ENCODE measurements at places on chromosomes 5 and 9.

GRCh38 chr9:88746029-88746742 is 211.2 kb downstream of the NXNL2 start:
- DNase-seq, result no peak

DNA sequence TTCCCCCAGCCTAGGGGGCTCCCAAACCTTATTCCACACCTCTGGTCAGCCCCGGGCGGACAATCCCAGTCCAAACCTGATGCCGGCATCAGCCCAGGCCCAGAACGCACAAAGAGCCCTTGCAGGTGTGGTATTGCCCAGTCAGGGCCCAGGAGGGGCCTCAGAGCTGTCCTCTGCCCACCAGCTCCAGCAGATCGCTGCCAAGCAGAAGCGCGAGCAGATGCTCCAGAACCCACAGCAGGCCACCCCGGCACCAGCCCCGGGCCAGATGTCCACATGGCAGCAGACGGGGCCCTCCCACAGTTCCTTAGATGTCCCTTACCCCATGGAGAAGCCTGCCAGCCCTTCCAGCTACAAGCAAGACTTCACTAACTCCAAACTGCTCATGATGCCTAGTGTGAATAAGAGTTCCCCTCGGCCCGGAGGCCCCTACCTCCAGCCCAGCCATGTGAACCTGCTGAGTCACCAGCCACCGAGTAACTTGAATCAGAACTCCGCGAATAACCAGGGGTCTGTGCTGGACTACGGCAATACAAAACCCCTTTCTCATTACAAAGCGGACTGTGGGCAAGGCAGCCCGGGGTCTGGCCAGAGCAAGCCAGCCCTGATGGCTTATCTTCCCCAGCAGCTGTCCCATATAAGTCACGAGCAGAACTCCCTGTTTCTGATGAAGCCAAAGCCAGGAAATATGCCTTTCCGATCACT is 27.6 kb upstream of the LTC4S start:
- DNase-seq, result no peak

DNA sequence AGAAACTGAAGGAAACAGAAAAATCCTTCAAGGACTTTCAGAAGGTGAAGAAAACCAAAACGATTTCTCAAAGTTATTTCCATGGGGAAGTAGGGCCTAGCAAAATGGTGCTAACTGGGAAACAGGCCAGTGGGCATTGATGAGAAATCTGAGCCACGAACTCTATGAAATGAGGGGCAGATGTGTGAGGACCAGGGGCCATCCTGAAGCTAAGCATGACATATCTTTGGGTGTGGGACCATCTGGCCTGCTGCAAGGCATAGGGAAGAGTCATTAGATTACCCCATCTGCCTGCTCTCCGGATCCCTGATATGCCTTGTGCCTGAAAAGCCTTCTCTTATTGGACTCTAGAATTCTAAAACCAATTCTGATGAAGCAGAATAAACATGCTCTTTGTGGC is 143.8 kb downstream of the PALM2AKAP2 start:
- DNase-seq, result no peak

- DNase-seq, result no peak
Observed at GRCh38 chr9:135722365-135722764, 20.4 kb downstream of the KCNT1 start.

DNA sequence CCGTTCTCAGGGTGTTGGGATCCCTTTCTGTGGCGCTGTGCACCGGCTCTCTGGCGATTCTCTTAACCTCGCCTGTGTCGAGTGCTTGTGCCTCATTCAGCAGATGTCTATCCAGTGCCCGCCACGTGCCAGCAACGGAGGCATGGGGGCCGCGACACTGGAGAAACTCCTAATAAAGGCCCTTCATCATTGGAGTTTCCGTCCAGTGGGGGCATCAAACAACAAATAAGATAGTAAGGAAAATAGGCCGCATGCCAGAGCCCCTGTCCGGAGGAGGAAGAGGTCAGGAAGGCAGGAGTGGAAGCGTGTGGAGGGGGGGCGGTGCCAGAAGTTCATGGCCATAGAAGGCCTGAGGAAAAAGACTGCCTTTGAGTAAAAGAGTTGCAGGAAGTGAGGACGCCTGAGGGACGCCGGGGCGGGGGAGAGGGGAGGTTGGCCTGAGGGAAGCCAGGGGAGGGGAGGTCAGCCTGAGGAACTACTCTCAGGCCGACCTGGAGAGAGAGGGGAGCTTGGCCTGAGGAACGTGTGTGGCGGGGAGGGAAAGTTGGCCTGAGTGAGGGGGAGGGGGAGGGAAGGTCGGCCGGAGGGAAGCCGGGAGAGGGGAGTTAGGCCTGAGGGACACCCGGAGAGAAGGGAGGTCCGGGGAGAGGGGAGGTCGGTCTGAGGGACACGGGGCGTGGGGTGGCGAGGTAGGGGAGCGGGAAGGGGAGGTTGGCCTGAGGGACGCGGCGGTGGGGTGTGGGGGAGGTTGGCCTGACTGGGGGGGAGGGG is 82.2 kb downstream of the CACNA1B start:
- DNase-seq, result no peak

GRCh38 chr9:128203707-128204551 is 750 bp downstream of the DNM1 start:
- DNase-seq, result no peak

DNA sequence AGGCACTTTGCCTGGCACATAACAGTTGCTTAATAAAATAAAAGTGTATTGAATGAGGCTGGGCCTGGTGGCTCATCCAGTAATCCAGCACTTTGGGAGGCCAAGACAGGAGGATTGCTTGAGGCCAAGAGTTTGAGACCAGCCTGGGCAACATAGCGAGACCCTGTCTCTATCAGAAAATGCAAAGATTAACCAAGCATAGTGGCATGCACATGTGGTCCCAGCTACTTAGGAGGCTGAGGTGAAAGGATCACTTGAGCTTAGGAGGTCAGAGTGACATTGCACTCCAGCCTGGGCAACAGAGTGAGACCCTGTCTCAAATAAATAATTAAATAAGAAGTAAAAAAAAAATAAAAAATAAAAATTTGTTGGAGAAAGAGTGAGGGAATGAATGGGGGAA is 21.2 kb downstream of the TNFAIP8 start:
- no peak for DNase-seq

DNA sequence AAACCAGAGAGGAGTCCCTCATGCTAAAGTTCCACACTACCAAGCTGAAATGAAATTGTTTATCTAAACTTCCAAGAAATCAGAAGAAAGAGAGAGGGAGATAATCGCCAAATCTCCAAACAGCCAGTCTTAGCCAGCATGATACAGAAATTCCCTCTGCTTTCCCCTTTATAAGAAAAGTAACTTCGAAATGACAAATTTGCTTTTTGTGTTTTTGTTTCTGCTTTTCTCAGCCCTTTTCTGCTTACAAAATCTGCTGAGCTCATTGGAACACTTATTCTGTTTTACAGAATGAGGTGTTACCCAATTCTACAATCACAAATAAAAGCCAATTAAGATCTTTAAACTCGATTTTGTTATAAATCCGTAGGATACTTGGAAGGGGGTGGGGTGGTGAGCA is 72.9 kb downstream of the SFXN1 start:
- DNase-seq, result no peak

DNA sequence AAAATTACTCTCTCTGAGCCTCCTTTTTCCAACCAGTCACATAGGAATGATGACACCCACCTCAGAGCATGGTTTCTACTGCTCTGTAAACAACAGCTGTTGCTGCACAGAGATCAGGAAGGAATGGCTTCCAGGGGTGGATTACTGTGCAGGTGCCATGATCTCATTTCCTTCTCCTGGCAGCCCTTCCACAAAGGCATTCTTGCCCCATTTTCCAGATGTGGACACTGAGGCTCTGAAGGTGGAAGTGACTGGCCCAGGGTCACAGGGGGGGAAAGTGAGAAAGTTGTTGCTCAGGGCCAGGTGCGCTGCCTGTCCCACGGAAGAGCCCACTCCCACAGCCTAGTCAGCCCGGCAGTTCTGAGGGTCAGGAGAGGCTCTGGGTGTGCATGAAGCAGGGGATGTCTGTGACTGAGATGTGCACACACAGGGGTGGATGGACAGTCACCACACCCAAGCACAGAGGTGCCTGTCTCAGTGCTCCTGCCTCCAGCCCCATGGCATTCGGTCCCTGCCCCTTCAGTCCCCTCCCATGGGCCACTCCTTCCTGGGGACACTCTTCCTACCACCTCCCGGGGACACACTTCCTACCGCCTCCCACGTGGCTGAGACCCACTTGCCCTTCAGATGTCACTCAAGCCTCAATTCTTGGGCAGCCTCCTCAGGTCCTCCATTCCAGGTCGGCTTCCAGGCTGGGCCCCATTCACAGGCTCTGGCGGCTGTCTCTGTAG is 17.0 kb downstream of the FGFR4 start:
- DNase-seq, result no peak

- no peak for DNase-seq
Observed at GRCh38 chr9:124593651-124594058, 86.5 kb upstream of the NR5A1 start.

DNA sequence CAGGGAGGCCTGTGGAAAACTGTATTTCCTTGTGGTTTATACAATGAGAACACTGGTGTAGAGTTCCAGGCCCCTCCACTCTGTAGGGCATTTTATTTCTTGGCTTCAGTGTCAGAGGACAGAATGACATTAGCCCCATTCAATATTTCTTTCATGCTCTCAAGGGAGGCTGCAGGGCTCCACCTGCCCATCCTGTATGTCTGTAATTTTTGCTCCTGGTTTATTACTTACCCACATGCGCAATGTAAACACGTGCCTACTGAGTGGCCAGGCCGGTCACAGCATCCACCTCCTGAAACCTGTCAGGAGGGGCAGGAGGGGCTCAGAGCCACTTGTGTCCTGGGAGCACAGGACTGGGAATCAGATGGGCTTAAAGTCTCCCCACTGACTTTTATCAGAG is 82.4 kb downstream of the GADD45G start:
- no peak for DNase-seq

DNA sequence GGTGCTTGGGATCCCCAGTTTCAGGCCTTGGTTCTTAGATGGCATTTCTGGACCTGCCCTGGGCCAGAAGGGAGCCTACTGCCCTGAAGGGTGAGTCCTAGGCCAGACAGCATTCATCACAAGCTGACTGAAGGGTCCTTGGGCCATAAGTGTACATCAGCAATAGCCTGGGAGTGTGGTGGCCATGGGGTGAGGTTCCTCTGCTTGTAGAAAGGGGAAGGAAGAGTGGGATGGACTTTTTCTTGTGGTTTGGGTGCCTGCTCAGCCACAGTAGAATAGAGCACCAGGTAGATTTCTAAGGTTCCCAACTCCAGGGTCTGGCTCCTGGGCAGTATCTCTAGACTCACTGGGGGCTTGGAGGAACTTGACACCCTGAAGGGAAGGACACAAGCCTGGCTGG is 95.2 kb upstream of the PHF24 start:
- DNase-seq, result no peak

GRCh38 chr9:127930231-127931091 is at the start of gene PIP5KL1:
PIP5KL1 (minus strand) TSS chr9:127930777; CDS start chr9:127930752, 25 bp downstream.
- peak; percentile 67 for DNase-seq

DNA sequence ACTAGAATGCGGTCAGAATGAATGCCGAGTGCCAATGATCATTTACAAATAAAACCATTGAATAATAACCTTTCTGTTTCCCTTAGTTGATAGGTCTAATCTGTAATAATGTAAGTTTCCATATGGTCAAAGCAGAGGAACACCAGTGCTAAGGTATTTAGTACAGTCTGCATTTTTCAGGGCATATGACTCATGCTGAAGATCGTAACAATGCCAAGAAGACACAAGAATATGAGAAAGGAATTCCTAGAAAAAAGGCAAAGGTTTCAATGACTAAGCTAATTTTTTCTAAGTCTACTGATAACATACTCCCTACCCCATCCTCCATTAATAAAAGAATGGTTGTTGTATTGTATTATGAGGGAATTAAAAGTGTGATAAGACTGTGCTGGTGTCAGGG is 2.8 kb downstream of the OR1L8 start:
- DNase-seq, result no peak

- DNase-seq, result no peak
Observed at GRCh38 chr5:132210944-132211343, 16.7 kb downstream of the P4HA2 start.

DNA sequence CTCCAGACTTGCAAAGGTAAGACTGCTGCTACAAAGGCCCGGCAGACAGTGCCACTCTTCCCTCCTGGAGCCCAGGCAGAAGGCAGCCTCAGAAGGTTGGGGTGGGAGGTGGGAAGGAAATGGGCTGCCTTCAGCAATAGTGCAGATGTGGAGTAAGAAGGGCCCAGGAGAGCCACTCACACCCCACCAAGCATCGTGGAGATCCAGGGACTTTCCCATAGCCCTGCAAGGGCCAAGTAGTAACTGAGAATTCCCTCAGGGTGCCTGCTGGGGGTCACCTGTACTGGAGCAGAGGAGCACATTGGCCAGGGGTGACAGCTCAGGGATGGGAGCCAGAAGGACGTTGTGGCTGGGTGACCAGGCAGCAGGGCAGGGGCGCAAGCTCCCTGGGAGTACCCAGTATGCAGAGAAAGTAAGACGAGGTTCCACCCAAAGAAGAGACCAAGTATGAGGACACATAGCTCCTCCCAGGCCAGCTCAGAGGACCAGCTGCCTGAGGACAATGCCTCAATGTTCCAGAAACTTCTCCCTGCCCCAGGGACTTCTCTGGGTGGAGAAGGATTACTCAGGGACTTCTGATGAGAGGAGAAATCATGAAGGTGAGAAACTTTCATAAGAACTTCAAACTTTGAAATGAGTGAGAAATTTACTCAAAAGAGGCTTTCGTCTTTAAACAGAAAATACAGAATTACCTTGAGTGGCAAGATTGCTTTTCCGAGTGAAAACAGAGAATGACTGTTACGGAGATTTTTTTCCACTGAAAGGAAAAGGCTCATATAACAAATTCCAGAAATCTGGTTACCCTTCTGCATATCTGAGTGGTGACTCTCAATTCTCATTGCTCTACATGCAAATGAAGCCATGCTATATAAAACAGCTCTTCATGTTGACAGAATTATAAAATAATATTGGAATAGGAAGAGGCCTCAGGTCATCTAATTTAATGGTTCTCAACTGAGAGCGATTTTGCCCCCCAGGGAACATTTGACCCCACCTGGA is 87.9 kb upstream of the TRIO start:
- no peak for DNase-seq

Measured in stimulated activated CD4-positive, alpha-beta T cell treated with anti-CD3 and anti-CD28 coated beads, Interleukin-12 subunit alpha, Interleukin-12 subunit beta, amount 100 ng/mL, for 4 hours (primary cell).